ENCODE measurements at places on chromosomes 13 and 19. TPM values are rescaled to one million over a fixed set of nuclear protein-coding genes. Genes with fewer than 3 reads are reported as not detected.

Gene SHISA2
- total RNA-seq, result 41.9 TPM

Gene HSD11B1L
- total RNA-seq, result 19.0 TPM

Gene IRGC
- total RNA-seq, result not detected

Gene ODAD3
- 0.27 TPM for total RNA-seq

Gene ISOC2
- 22.9 TPM for total RNA-seq

Gene S1PR2
- 8.9 TPM for total RNA-seq

Gene COPE
- 103 TPM for total RNA-seq

Gene GPC5
- 31.8 TPM for total RNA-seq

Gene RAB20
- 6.7 TPM for total RNA-seq

Gene IFNL1
- total RNA-seq, result not detected

Gene ZNF433
- total RNA-seq, result 26.3 TPM

Gene SIGLEC14
- 0.55 TPM for total RNA-seq

Gene ZNF100
- 22.4 TPM for total RNA-seq

Gene LAIR2
- total RNA-seq, result not detected

Gene ALKBH7
- total RNA-seq, result 57.5 TPM

Gene NCR1
- not detected for total RNA-seq

Gene FOXA3
- not detected for total RNA-seq

Gene TDRD12
- 0.44 TPM for total RNA-seq

Gene CD22
- 0.66 TPM for total RNA-seq

Gene TMIGD2
- total RNA-seq, result 0.49 TPM

Gene ZNF283
- total RNA-seq, result 51.4 TPM

Gene ZNF77
- total RNA-seq, result 7.6 TPM

Gene ZNF738
- 35.1 TPM for total RNA-seq

Gene SLC27A5
- 4.9 TPM for total RNA-seq

Gene HSH2D
- 0.27 TPM for total RNA-seq

Gene ZNF222
- total RNA-seq, result 15.3 TPM

Gene ZNF414
- 19.9 TPM for total RNA-seq

Gene ZNF837
- 4.4 TPM for total RNA-seq

Gene PRKCG
- total RNA-seq, result 0.16 TPM

Gene CFD
- total RNA-seq, result 15.3 TPM

Gene ZNF90
- 8.5 TPM for total RNA-seq

Gene TMEM238
- 0.99 TPM for total RNA-seq

Gene ZNF573
- 38.6 TPM for total RNA-seq

Gene ZNF729
- 0.16 TPM for total RNA-seq

Gene APOC4
- total RNA-seq, result not detected

Gene ATP8B3
- total RNA-seq, result 2.1 TPM

Gene FREM2
- 22.8 TPM for total RNA-seq

Gene PHF11
- 23.4 TPM for total RNA-seq

Gene ZNF296
- 0.71 TPM for total RNA-seq

Gene RASAL3
- total RNA-seq, result 0.82 TPM

Gene TMPRSS9
- total RNA-seq, result 1.0 TPM

Gene CNMD
- 6.5 TPM for total RNA-seq

Gene CRB3
- 5.9 TPM for total RNA-seq

Gene PROZ
- not detected for total RNA-seq

Gene TFDP1
- 77.4 TPM for total RNA-seq

Gene RUBCNL
- total RNA-seq, result 7.3 TPM

Gene SIGLEC7
- total RNA-seq, result 1.2 TPM

Gene KLHL1
- total RNA-seq, result 4.8 TPM

Gene FAM124A
- total RNA-seq, result 16.2 TPM

Gene KCNC3
- total RNA-seq, result 4.7 TPM

Gene ACP7
- total RNA-seq, result not detected

Gene KANK2
- total RNA-seq, result 190 TPM
